ENCODE measurements at places on chromosomes 11 and 22. TPM values are rescaled to one million over a fixed set of nuclear protein-coding genes. Genes with fewer than 3 reads are reported as not detected.
A peak's percentile ranks its signal among the peaks of the same experiment; 100 is the strongest.

DNA sequence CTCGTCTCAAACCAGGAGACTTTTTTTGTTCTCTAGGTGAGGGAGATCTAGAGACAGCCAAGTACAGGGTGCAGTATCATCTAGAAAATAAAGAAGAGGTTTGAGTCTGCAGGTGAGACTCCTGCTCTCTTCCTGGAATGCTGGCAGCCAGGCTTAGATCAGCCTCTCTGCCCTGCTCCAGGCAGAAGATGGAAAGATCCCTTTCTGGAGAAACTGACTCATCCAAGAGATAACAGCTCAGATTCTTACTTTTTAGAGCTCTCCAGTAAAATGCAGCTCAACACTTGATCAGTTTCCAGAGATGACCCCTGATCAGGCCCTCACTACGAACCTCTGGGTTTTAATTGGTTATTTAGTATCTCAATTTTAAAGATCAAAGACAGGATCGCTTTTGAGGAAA, 44.6 kb upstream of the EHF start:
- no peak for DNase-seq

- DNase-seq: no peak
These were observed 422.4 kb downstream of the TENM4 start for GRCh38 chr11:79018371-79018849.

GRCh38 chr22:40560994-40561515, 75.5 kb downstream of the MRTFA start:
- no peak for DNase-seq

GRCh38 chr11:69295995-69296889, 2.3 kb downstream of the MYEOV start:
- no peak for DNase-seq

- peak; percentile 94 for DNase-seq
These were observed 10.0 kb upstream of the MFRP start for GRCh38 chr11:119356349-119357031.

DNA sequence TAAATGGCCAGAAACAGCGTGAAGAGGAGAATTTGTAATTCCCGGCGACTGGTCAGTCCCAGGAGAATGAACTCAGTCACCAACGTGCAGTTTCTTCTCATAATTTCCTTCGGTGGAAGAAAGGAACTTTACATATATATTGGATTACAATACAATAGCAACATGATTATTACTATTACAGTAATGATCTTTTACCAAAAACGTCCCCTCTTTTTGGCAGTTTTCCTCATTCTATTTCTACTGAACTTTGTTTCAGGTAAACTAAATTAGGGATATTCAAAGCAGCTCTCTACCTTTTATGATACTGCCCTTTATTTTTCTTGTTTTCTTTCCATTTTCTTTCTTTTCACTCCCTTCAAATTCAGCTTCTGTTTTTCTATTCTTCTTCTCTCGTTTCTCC, at the start of gene OR5M8:
OR5M8 (minus strand) TSS at position 101 of the 400 bp plus-strand sequence; CDS start at position 101, 0 bp downstream.
- DNase-seq: no peak

- no peak for DNase-seq
These were observed 23.8 kb upstream of the CAPRIN1 start for GRCh38 chr11:34027516-34028408.

DNA sequence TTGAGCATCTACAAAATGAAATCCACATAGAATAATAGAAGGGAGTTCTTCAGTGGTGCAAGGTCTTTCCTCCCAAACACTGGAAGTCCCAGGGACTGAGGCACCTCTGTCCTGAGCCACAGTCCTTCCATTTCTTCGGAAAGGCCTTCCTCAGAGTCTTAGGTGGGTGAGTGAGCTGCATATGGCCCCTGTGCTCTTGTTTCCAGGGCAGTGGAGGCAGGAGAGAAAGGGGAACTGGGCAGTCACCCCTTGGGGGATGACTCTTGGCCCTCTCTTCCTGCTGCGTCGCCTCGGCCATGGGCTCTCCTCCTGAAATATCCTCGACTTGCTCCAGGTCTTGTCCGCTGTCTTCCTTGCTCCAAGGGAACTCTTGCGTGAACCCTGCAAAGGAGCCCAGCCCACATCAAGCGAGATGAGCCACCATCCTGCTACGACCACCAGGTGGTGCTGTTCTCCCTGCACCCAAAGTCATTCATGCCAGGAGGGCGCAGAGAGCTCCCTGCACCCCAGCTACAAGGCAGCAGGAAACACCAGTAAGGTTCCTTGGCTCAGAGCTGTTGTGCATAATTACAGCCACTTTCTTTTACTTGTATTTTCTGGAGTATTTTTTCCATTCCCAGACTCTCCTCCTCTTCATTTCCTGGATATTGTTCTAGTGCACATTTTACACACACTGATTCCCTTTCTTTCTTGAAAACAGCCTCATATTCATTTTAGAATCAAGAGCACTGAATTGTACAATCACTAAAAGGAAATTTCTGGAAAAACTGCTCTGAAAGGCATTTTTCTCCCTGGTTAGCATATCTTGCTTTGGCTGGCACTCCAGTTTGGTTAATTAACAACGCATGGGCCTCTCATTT, 397.8 kb downstream of the OPCML start:
- DNase-seq: peak; percentile 57

DNA sequence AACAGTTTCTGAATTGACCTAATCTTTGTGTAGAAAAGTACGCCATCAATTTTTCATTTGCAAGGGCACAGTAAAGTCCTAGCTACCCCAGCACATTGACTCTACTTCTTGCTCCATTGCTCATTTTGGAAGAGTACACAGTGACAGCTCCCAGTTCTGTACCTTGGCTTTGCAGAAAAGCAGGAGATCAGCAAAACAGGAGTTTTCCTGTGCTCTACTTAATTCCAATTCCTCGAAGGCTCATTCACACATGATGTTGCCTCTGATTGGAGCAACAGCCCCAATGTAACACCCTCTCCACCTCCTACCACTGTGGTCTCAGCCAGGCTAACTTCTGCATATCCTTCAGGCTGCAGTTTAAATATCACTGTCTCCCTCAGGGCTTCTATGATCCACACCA, 118.7 kb downstream of the PAX6 start:
- no peak for DNase-seq

GRCh38 chr11:113382121-113382520, 5.5 kb upstream of the ANKK1 start:
- DNase-seq: no peak

- no peak for DNase-seq
These were observed 104.5 kb upstream of the RAG2 start for GRCh38 chr11:36702330-36703054.

DNA sequence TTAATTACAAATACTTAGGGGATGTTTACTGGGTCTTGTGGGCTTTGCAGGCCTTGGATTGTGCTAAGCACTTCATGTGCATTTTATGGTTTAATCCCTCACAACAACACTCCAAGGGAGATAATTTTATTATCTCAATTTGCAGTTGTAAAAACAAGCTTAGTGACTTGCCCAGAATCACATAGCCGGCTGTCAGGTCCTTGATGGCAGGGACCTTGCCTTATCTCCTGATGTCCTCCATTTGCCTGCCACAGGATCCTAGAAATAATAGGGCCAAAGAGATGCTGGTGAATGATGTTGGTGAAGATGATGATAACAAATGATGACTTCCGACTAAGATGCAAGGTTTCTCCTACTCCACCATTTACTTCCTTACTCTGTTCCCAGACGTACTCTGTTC, 385.4 kb downstream of the TMEM135 start:
- no peak for DNase-seq

- DNase-seq: no peak
These were observed 72.7 kb upstream of the PRDM11 start for GRCh38 chr11:45073685-45074141.

GRCh38 chr11:8190431-8190830, 21.6 kb upstream of the RIC3 start:
- DNase-seq: no peak

DNA sequence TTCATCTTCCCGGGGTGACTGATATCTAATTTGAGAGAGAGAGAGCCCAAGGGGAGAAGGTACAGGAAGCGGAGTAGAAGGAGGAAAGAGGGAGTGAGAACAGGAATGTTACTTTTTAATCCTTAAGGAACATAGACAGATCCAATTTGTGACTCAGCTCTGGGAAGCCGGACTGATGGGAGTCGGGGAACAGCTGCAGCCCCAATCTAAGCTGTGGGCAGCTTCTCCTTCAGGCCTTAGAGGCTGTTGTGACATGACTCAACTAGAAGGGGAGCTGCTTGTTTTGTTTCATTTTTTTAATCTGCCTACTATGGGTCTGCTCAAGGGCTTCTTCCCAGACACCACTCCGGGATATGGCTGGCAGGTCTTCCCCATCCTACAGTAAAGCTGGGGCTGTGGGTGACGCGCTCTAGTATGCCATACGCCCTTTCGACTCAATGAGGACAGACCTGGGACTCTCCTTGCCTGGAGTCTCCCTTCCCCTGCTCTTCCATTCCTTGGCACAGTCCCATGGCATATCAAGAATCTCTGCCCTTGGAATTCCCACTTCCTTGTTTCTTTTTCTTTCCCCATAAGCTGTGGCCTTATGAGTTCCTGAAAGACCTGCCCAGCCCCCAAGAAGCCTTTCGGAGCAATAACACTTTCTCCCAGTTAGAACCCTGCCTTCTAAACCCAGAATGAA, 103.3 kb upstream of the AKIP1 start:
- no peak for DNase-seq

GRCh38 chr11:70153133-70153727, 49.9 kb upstream of the FADD start:
- DNase-seq: no peak

- no peak for DNase-seq
These were observed 678.6 kb upstream of the ANO5 start for GRCh38 chr11:21514316-21514715.

GRCh38 chr11:16528639-16529038, 172.3 kb upstream of the SOX6 start:
- DNase-seq: no peak

GRCh38 chr11:117928446-117929141, 608 bp downstream of the TMPRSS13 start:
- peak; percentile 5 for DNase-seq

GRCh38 chr11:44915621-44916020, 35.1 kb downstream of the TP53I11 start:
- no peak for DNase-seq

DNA sequence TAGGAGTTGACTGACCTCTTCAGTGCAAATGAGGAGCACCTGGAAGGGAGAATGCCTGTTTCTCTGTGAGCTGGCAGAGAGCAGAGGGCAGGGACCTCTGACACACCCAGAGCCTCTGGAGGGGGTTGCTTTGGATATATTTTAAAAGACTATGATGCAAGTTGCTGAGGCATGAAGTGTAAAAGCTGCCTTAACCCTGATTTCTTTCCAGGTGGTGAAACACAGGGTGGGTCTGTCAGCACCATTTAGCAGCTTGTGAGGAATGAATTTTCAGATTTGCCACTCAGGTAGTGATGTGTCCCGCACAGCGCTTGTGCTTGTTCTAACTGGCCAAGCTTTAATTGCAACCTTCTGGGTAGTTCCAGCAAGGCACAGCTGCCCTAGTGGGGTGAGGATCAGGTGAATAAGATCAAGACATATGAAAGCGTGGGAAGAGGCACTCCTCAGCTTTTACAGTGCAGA, 90.2 kb downstream of the SWAP70 start:
- no peak for DNase-seq

GRCh38 chr11:58493676-58494075, 14.2 kb downstream of the OR5B21 start:
- DNase-seq: no peak

DNA sequence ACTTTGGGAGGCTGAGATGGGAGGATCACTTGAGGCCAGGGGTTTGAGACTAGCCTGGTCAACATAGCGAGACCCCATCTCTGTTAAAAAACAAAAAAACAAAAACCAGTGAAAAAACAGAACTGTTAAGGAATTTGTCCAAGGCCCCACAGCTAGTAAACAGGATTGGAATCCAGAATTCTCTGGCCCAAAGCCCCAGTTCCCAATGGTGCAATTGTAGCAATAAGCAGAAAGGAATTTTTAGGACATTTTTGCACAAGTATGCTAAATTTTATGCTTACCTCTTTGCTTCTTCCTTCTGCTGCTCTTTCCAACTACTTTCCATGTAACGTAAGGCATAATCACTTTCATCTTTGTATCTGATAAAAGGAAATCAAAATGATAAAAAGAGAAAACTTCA, 11.6 kb downstream of the MISFA start:
- no peak for DNase-seq

DNA sequence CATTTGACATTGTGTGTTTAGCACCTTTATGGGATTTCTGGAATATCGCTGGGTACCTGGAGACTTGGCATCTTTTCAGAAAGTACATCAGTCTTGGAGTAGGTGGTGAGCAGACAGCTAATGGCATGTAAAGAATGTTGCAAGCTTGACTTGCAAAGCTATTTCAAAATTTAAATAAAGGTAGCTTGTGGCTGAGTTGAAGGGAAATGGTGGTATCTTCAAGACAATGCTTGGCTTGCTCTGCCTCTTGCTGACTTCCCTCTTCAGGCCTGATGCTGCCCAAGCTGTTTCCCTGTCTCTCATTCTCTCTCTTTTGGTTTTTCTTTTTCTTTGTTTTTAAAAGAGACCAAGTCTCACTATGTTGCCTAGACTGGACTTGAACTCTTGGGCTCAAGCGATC, 13.2 kb downstream of the ZNRF3 start:
- DNase-seq: no peak

GRCh38 chr22:26045051-26045450, 124.2 kb upstream of the SEZ6L start:
- DNase-seq: no peak

GRCh38 chr11:115085461-115086210, 407.3 kb downstream of the NXPE2 start:
- no peak for DNase-seq

- no peak for DNase-seq
These were observed 144.3 kb downstream of the TRPC6 start for GRCh38 chr11:101439488-101439887.

The MMP13 gene
- not detected for polyA plus RNA-seq

The SGSM1 gene
- polyA plus RNA-seq: 0.50 TPM

The ANKK1 gene
- not detected for polyA plus RNA-seq

The PES1 gene
- 31.7 TPM for polyA plus RNA-seq

The MMP8 gene
- not detected for polyA plus RNA-seq

The ZP1 gene
- not detected for polyA plus RNA-seq

The MB gene
- polyA plus RNA-seq: 24.7 TPM

The PANX3 gene
- not detected for polyA plus RNA-seq

The LYVE1 gene
- 11.8 TPM for polyA plus RNA-seq

The SLC5A12 gene
- 1.1 TPM for polyA plus RNA-seq

The ANO9 gene
- polyA plus RNA-seq: 0.41 TPM

The MFNG gene
- 12.0 TPM for polyA plus RNA-seq

The MPEG1 gene
- polyA plus RNA-seq: 4.3 TPM

The OR10A2 gene
- 0.13 TPM for polyA plus RNA-seq

The MS4A15 gene
- polyA plus RNA-seq: 0.05 TPM

The IGLL1 gene
- polyA plus RNA-seq: not detected

The UCP3 gene
- polyA plus RNA-seq: 2.3 TPM

The OR10A3 gene
- not detected for polyA plus RNA-seq
